ENCODE measurements at places on chromosomes 12 and 14. TPM values are rescaled to one million over a fixed set of nuclear protein-coding genes. Genes with fewer than 3 reads are reported as not detected.

Gene GNS
- 245 TPM for total RNA-seq

Gene GNB3
- total RNA-seq, result 1.4 TPM

Gene AHNAK2
- total RNA-seq, result 91.8 TPM

Gene RNASE3
- not detected for total RNA-seq

Gene PIP4P1
- total RNA-seq, result 22.0 TPM

Gene RERG
- total RNA-seq, result not detected

Gene KRT85
- total RNA-seq, result under 0.01 TPM

Gene KRT3
- not detected for total RNA-seq

Gene B4GALNT1
- 0.35 TPM for total RNA-seq

Gene NKX2-1
- total RNA-seq, result not detected

Gene ART4
- 74.4 TPM for total RNA-seq

Gene HOXC4
- not detected for total RNA-seq

Gene ANKS1B
- 0.07 TPM for total RNA-seq

Gene MYH6
- total RNA-seq, result not detected

Gene PTPRO
- not detected for total RNA-seq

Gene TEX22
- 0.13 TPM for total RNA-seq

Gene SALL2
- total RNA-seq, result 0.79 TPM

Gene RAPGEF3
- 35.8 TPM for total RNA-seq

Gene CCDC184
- total RNA-seq, result 0.07 TPM

Gene GEMIN2
- 31.1 TPM for total RNA-seq

Gene KRT71
- not detected for total RNA-seq
